ENCODE measurements at places on chromosomes 5 and 9.

GRCh38 chr5:26610577-26610976 is 427.8 kb downstream of the CDH9 start:
- no peak for DNase-seq

GRCh38 chr5:43421450-43422133 is 9.4 kb upstream of the CCL28 start:
- no peak for DNase-seq

DNA sequence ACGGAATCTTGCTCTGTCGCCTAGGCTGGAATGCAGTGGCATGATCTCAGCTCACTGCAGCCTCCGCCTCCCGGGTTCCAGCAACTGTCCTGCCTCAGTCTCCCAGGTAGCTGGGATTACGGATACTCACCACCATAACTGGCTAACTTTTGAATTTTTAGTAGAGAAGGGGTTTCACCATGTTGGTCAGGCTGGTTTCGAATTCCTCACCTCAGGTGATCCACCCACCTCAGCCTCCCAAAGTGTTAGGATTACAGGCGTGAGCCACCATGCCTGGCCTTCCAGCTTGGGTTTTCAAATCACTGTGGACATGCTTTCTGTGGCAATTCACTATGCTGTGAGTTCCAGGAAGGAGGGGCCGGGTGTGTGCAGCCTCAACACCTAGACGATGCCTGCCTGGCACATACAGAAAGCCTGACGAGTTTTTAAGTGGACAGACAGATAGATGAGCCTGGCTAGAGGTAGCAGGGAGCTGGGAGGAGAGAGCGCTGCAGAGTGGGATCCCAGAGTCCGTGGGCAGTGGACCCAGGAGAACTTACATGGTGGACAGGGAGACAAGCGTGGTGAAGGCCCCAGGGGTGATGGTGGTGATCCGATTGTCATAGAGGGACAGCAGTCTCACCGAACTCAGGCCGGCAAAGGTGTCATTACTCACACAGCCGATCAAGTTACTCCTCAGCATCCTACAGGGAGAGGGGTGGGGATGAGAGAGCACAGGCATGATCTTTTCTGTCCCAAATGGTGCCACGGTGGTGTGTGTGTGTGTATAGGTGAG is 173.4 kb upstream of the PANK3 start:
- no peak for DNase-seq

GRCh38 chr5:135124128-135124527 is 90.1 kb upstream of the PITX1 start:
- no peak for DNase-seq

DNA sequence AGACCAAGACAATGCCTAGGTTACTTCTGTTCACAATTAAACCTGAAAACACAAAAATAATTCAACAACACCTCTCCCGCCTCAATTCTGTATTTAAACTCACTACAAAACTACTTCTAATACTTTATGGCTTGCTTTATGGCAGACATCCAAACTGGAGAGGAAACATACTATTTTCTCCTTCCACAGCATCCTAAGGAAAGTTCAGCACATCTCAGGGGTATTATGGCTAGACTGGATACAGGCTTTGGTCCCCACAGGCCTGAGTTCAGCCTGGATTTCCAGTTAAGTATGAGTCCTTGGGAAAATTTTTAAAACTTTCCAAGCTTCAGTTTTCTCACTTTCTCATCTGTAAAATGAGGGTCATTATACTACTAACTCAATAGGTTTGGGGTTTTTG is 480.2 kb downstream of the CAAP1 start:
- DNase-seq = no peak

DNA sequence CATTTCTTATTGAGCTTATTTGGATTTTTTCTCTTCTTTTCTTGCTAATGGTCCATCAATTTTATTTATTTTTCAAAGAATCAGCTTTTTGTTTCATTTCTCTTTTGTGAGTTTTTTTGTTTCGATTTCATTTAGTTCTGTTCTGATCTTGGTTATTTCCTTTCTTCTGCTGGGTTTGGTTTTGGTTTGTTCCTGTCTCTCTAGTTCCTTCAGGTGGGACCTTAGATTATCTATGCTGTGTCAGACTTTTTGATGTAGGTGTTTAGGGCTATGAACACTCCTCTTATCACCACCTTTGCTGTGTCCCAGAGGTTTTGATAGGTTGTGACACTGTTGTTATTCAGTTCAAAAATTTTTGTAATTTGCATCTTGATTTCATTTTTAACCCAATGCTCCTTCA is 119.8 kb downstream of the GABRG2 start:
- DNase-seq = no peak

- DNase-seq = no peak
These were observed 3.0 kb upstream of the CRB2 start for GRCh38 chr9:123353041-123353440.

- no peak for DNase-seq
These were observed 148.5 kb downstream of the GNAQ start for GRCh38 chr9:77883133-77883532.

GRCh38 chr9:69611221-69611620 is 61.0 kb downstream of the APBA1 start:
- no peak for DNase-seq

GRCh38 chr5:170880084-170880483 is 18.3 kb downstream of the RANBP17 start:
- no peak for DNase-seq

DNA sequence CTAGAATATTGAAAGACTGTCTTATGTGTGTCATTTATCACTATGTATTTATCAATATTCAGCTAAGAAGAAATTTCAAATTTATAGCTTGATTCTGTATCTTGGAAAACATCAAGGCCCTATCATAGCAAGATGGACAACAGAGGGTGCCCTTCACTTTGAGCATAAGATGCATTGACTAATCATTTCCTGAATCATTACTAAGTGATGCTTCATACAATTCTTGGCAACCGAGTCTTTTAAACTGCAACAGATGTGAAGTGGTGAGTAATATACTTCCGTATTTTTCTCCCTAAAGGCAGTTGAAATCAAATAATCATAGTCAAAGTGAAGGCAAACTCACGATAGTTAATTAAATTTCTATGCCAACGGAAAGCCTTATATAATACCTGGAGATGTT is 318.6 kb upstream of the RGMB start:
- DNase-seq = no peak

GRCh38 chr5:96017951-96018350 is 56.3 kb upstream of the ELL2 start:
- no peak for DNase-seq
